Natural killer cell treated with Interleukin-12 subunit alpha and Interleukin-12 subunit beta and Interleukin-15 and Interleukin-18, amount 100 ng/mL, for 72 hours (primary cell): ENCODE measurements at places on chromosomes 6 and 20. TPM values are rescaled to one million over a fixed set of nuclear protein-coding genes. Genes with fewer than 3 reads are reported as not detected.

ACTR5 gene
- total RNA-seq = 13.8 TPM

HINT3 gene
- 12.4 TPM for total RNA-seq

BPIFA1 gene
- not detected for total RNA-seq

HSPA1L gene
- 4.1 TPM for total RNA-seq

SPINT3 gene
- not detected for total RNA-seq

VGLL2 gene
- total RNA-seq = not detected

RHAG gene
- not detected for total RNA-seq

NFS1 gene
- 37.4 TPM for total RNA-seq

CCN6 gene
- total RNA-seq = not detected

WFDC10B gene
- not detected for total RNA-seq

SSTR4 gene
- total RNA-seq = not detected

VSTM2L gene
- total RNA-seq = 0.75 TPM

SALL4 gene
- total RNA-seq = 2.0 TPM

SLC17A3 gene
- not detected for total RNA-seq

RNF146 gene
- total RNA-seq = 21.6 TPM

BTNL2 gene
- total RNA-seq = not detected

JPH2 gene
- 2.0 TPM for total RNA-seq

BPIFB1 gene
- not detected for total RNA-seq

GNMT gene
- total RNA-seq = 0.26 TPM

RAB44 gene
- 7.9 TPM for total RNA-seq

RTF2 gene
- 92.2 TPM for total RNA-seq

TRIM40 gene
- not detected for total RNA-seq

EGFL8 gene
- total RNA-seq = 15.0 TPM

TFAP2A gene
- 0.07 TPM for total RNA-seq

FLRT3 gene
- not detected for total RNA-seq

SYNJ2 gene
- 24.7 TPM for total RNA-seq

GUCA1A gene
- total RNA-seq = not detected

SNX5 gene
- 114 TPM for total RNA-seq

SUMO4 gene
- total RNA-seq = 23.2 TPM

GGTLC1 gene
- total RNA-seq = not detected

CST5 gene
- not detected for total RNA-seq

TRIM10 gene
- not detected for total RNA-seq
